Activated CD4-positive, alpha-beta T cell treated with anti-CD3 and anti-CD28 coated beads for 1 hour (primary cell): ENCODE measurements at places on chromosomes 2 and 18.

DNA sequence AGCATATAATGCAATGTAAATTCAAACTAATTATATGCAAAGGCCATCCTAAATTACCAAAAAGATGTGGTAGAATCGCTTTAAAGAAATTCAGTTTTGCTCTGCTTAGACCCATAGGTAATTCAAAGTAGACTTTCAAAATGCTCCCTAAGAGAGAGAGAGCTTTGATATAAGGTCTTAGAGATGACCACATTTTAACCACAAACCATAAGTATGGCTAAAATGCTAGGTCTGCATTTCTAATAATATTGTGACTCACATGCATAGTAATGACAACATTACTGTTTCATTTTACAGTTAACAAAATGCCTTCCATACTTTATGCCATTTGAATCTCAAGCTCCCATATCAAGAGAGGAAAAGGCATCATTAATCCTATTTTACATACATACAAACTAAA is 144.5 kb downstream of the RAD51AP2 start:
- no peak for DNase-seq

GRCh38 chr18:45408218-45408617 is 207.1 kb upstream of the SLC14A2 start:
- DNase-seq: no peak

DNA sequence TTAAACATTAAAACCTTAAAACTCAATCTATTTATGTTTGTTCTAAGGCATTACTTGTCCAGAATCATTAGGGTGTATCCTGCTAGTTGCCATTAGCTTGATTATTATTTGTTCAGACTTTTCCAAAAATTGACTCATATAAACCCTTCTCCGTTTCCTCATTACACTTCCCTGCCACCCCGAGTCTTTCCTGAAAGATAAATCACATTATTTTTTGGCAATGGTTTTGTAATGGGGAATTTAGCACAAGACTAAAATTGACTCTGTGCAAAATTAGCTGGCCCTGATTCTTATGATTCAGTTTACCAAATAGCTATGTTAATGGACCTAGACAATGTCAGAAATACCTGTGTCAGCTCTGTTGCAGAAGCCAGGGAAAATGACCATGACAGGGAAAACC is 112.2 kb upstream of the NT5C1B start:
- DNase-seq: no peak

DNA sequence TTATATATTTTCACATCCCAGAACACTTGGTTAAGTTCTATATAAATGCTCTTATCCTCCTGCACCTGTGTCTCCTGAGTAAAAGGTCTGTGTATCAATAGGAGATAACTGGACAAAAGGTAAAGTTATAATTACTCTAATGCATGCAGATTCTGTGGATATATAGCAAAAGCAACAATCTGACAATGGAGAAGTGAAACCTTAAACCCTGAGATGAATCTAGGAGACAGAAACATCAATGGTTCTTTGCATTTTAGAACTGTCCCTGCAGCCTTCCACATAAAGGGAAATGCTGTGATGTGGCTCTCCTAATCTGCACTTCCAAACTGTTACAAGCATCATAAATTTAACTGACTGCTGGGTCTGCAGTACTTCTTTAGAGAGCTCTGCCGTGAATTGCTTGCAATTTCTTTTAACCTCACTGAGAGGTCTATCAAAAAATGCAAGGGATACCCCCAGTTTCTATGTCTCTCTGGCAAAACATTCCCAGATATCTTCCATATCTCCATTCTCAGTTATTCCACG is 42.8 kb upstream of the FSIP2 start:
- no peak for DNase-seq

DNA sequence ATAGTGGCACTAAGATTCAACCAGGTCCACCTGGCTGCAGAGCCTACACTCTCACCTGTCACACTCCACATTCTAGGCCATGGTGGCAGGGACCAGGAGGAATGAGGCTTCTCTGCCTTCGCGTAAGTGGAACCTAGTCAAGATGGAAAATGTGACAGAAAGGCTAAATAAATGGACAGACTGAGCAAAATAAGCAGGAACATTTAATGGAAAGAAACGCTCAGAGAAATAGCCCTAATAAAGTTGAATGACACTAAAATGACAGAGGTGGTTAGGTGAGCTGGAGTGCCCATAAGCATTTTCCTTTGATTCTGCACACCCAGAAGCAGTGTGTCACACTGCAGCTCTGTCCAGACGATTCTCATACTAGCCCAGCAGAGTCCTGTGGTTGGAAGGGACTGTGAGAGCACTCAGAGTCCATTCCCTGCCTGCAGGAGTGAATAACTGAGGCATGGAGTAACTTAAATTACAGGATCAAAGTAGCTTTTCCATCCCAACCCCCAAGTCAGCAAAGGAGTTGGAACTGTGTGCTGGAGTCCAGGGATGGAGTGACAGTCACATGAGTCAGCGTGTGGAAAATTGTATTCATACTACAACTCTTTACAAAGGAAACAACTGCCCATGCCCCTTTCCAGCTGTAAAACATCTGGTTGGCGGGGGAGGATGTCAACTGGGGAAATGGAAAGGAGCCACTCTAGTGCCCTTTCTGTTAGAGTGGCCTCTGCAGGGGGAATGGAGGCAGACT is 105.4 kb upstream of the LGALSL start:
- DNase-seq: no peak

DNA sequence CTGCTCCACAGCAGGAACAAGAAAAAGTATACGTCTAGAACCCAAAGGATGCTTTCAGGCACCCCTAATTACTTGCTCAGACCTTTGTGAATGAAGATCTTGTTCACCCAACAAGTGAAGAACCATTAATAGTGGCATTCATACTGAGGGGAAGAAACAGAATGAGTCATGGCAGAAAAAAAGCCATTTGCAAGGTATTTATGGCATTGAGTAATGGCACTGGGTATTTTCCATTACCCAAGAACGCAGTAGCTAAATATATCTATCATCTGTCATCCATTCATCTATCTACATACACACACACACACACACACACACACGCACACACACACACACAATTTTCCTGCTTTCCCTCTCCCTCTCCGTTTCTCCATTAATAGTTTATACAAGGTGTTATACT is 56.4 kb upstream of the XIRP2 start:
- no peak for DNase-seq

- DNase-seq: no peak
These were observed 160 bp downstream of the SPTBN1 start for GRCh38 chr2:54456362-54456611.

DNA sequence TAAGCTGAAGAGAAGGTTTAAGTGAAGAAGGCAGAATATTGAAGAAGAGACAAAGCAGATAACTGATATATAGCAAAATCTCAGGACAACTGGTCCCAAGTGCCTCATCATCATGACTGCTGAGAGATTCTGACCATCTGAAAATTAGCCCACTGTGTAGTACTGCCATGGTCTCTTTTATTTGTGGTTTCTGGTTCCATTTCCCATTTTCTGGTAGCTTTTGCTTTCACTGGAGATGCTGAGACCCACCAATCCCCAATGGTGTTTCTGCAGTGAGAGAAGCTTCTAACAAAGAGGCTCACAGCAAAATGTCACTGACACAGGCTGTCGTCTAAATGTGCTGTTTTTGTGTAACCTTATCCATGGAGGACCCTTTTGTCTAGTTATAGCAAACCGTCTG is 79.5 kb downstream of the TMEM163 start:
- no peak for DNase-seq

DNA sequence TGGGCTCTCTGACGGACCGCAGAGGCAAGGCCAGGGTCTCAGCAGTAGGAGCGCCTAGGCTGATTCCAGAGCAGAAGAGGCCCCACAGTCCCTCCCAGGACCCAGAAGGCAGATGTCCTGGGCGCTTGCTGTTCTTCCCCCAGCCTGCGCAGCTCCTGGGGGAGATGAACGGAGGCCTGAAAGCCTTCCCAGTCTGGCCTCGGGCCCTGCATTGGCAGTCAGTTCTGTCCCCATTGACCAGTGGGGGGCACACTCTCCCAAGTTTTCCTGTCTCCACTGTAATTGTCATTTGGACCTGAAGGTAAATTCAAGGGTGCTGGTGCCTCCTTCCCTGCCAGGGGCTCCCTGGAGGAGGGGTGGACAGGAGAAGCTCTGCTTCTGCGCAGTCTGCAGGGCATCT is 345.7 kb downstream of the CYP26B1 start:
- no peak for DNase-seq

GRCh38 chr2:67631483-67631882 is 234.3 kb downstream of the ETAA1 start:
- DNase-seq: no peak

GRCh38 chr2:9165625-9166024 is 41.0 kb upstream of the ASAP2 start:
- no peak for DNase-seq

DNA sequence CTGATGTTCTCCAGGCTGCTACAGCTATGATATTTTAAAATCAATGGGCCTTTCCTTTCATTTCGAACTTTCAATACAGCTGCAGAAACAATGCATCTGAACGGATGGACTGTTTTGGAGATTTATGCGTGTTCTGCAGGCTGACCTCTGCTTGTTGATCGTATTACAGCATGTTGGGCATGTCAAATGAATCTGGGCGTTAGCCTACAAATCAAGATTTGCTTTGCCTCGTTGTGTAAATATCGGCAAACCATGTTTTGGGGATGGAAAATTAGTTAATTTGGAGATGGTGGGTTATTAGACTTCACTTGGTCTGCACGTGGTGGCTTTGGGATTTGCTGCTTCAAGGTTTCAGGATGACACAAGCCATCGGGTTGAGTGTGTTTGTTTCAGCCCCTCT is 129.3 kb downstream of the AGAP1 start:
- DNase-seq: no peak

GRCh38 chr2:67499989-67500388 is 102.9 kb downstream of the ETAA1 start:
- no peak for DNase-seq

DNA sequence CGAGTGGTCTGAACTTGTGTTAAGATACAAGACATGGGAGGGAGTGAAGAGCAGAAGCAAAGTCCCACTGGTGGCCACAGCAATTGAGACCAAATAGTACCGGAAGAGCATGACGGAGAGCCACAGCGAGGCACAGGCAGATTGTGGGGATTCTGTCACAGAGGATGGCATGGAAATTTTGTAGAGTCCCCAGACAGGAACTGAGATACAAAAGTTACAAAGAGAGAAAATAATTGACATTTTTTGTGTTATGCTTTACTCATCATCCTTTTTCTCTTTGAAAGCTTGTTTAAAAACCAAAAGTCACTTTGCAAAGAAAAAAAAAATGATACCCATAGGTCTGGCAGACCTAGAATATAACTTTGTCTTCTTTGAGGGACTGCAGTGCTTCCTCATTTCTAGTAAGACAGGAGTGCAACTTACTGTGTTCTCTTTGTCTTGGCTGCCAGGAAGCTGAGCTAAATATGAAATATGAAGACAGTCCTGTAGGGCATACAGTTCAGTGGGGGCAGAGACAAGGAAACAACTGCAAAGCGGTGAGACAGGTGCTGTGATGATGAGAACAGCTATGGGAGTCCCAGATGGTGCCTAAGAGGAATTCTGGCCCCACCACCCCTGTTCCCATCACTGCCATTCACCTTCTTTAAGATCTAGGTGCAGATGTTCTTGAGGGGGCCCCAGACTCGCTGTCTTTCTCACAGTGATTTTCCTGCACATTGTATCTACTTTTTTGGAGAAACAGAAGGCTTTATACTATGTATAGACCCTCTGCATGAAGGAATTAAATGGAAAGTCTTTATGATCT is 5.2 kb downstream of the ARHGAP25 start:
- DNase-seq: no peak

DNA sequence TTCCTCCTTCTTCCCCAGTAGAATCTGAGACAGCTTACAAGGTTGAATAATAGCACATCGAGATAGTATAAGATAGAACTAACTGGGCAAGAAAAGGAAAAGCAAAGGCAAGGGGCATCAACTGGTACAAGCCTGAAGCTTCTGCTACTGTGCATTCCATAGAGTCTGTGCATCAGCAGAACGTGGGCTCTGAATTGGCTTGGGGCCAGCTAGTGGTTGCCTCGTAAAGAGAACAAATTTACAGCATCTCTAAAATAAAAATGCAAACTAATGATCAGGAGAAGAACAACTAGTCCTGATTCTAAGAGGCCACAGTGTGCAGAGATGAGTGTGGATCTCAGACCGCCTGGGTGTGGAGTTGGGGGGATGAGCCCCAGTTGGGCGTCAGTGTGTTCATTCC is 36.6 kb downstream of the UPP2 start:
- no peak for DNase-seq

- no peak for DNase-seq
These were observed 46.7 kb downstream of the ARHGAP28 start for GRCh38 chr18:6776188-6776587.

- DNase-seq: no peak
These were observed 97.9 kb downstream of the SH3BP4 start for GRCh38 chr2:235049719-235050118.

- DNase-seq: no peak
These were observed 51.0 kb upstream of the EML4 start for GRCh38 chr2:42117923-42118753.

- no peak for DNase-seq
These were observed 15.9 kb upstream of the SEC11C start for GRCh38 chr18:59123588-59124369.

DNA sequence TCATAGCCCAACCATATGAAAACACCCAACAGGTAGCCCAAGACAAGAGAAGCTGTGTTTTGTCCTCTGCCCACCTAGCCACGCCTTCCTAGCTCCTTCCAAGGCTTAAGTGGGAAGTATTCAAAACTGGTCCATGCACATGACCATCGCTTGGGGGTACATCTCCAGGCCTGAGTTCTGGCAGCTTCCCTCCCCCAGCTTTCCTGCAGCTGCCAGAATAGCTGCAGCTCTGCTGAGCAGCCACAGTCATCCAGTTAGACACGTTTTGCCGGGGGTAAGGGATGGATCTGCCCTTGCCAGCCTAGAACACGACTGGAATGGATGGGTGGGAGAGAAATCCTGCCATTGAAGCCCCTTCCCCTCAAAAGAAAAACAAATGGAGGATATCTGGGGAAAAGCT is 166.8 kb downstream of the NRP2 start:
- no peak for DNase-seq

GRCh38 chr18:40013001-40013609 is 1941.9 kb upstream of the PIK3C3 start:
- DNase-seq: no peak

DNA sequence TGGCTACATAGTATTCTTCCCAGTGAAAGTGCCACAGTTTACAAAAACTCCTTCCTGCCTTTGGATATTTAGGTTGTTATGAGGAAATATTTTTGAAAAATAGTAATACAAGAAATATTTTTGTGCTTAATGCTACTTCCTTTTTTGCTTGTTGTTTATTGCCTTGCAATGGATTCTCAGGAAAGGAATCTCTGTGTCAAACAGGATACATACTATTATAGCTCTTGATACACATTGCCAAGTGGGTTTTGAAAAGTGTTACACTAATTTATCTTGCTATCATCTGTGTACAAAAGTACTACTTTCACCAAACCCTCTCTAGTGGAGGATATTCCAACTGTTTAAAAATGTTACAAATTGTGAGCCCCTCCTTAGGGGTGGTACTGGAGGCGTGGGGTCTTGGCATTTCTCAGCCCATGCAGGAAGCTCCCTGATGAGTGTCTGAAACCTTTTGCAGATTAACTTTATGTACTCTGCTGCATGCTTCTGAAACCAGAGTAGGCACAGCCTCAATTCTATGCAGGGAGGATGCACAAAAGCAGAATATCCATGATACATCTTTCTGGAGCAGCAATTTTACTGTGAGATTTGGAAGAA is 54.5 kb downstream of the EVA1A start:
- no peak for DNase-seq

- DNase-seq: no peak
These were observed 102.4 kb upstream of the THUMPD2 start for GRCh38 chr2:39881494-39881893.
